ENCODE measurements at places on chromosomes 3 and 15. TPM values are rescaled to one million over a fixed set of nuclear protein-coding genes. Genes with fewer than 3 reads are reported as not detected.

TNNC1 gene
- 0.51 TPM for total RNA-seq

ARGFX gene
- not detected for total RNA-seq

SH3BP5 gene
- total RNA-seq, result 13.1 TPM

IMPG2 gene
- total RNA-seq, result 0.07 TPM

EIF4A2 gene
- 369 TPM for total RNA-seq

SPINK8 gene
- not detected for total RNA-seq

DGKG gene
- 0.31 TPM for total RNA-seq

ACTRT3 gene
- total RNA-seq, result 3.6 TPM

SLC2A2 gene
- not detected for total RNA-seq

DNA sequence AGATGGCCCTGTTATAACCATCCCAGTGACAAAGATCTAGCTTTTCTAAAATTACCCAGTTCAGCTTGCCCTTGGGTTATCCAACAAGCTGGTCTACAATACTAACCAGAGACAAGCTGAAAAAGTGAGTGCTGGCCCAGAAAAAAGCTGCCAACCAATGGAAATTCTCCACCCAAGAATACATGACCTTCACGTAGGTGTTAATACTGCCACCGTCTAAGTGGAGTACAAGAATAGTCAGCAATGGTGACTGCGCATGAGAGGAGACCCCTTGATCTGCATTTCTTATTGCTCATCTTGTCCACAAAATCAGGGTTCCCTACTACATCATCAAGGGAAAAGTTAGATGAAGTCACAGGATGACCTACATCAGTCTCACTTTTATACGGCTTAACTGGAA is 15.8 kb upstream of the PLCH1 start:
- no peak for DNase-seq

GRCh38 chr15:92343924-92344643 is 49.6 kb upstream of the ST8SIA2 start:
- DNase-seq, result no peak

- DNase-seq, result peak; percentile 26
Measured at GRCh38 chr3:140972833-140973232, 31.2 kb downstream of the SLC25A36 start.

GRCh38 chr3:14371573-14372474 is 30.6 kb upstream of the SLC6A6 start:
- DNase-seq, result peak; percentile 67

GRCh38 chr3:185362850-185363661 is at the start of gene MAP3K13:
TSS of gene MAP3K13 (plus strand) at chr3:185363136. CDS start at chr3:185428582, 65,446 bp downstream.
- peak; percentile 97 for DNase-seq

GRCh38 chr3:101623656-101624055 is 49.7 kb downstream of the PCNP start:
- no peak for DNase-seq

GRCh38 chr3:98725352-98725751 is 37.8 kb upstream of the ST3GAL6 start:
- DNase-seq, result no peak

DNA sequence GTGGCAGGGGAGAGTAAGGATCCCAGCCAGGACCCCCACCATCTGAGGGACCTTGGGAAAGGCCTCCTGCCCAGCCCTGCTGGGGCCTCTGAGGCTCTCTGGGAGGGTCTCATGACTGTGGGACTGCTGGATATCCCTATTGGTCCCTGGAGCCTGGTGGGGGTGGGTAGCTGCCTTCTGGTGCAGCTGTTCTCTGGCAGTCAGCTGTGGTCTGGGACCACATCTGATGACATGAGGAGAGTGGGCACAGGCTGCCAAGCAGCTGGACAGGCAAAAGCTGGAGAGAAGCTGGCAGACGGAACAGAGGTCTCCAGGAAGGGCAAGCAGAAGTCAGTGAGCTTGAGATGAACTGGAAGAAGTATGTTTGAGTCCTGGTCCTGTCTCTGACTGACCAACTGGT is 22.4 kb downstream of the PLEKHO2 start:
- DNase-seq, result no peak

DNA sequence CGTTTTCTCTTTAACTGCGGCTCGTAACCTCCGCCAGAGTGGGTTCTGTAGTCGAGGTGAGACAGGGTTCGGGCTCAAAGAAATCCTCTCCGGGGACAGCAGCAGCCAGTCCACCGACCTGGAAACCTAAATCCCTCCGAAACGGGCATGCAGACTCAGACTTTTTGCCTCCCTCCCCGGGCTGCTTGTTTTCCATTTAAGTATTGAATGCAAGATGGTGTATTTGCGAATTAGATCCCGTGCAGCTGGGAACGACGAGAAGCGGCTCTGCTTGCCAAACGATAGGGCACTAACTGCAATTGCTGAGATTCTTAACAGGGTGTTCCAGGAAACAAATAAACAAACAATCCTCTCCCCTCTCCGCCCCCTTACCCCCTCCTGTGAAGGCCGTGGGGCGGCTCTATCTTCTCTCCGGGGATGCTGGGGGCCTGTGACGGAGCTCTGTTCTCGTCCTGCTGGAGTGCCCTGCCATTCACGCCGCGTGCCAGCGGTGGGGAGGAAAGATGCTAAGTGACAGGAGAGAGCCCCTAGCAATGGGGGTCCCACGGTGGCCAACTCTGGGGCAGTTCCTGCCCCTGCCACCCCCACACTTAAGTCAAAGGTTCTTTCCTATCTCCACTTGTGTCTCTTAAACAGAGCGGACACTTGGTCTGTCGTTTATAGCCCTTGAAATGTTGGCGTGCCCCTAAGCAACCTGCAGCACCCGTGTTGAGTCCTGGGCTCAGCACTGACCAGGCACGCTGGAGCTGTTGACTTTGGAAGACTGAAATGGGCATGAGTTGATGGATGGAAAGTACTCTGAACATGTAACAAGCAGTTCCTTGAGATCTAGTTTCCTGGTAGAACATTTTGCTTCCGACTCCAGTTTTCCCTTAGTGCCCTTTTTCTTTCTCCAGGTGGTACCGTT is 1.3 kb upstream of the ETV5 start:
- DNase-seq, result peak; percentile 36

GRCh38 chr3:15845475-15845874 is 47.7 kb upstream of the ANKRD28 start:
- no peak for DNase-seq

DNA sequence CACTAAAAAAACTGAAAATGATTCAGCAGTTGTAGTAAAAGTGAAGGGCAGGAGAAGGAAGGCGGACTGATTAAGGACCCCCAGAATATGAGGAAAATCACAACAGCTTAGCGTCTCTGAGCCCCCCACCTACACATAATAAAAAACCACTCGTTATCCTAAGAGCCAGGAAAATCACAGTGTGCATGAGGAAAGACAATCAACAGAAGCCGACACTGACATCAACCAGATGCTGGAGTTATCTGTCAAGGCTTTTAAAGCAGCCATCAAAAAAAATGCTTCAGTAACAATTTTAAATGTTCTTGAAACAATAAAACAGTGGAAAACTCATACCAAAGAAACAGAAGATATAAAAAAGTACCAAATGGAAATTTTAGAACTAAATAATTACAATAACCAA is 9.7 kb upstream of the CXCR6 start:
- DNase-seq, result no peak

DNA sequence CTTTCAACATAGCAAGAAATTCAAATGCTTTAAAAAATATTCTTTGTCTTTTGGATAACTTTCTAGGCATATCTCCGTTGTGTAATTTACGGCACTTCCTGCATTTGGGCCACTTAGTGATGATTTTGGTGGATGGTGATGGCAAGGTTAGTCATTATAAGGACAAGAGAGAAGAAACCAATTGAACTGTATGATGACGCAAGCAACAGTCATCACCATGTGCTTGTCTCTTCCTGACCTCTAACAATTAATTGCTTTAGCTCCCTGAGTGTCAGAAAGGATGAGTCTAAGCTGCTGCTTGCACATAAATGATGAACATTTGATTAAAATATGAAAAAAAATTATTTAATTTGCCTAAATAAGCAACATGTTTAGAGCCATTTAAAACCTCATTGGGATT is 11.3 kb upstream of the P2RY12 start:
- peak; percentile 81 for DNase-seq

GRCh38 chr3:78858174-78858573 is 909.6 kb downstream of the ROBO1 start:
- no peak for DNase-seq

GRCh38 chr3:63855333-63855940 is 8.2 kb downstream of the THOC7 start:
- DNase-seq, result no peak

GRCh38 chr3:44914936-44915335 is 40.5 kb downstream of the TGM4 start:
- no peak for DNase-seq

- peak; percentile 81 for DNase-seq
Measured at GRCh38 chr3:111616417-111617105, 21.4 kb upstream of the ZBED2 start.

GRCh38 chr15:74535388-74536084 is 5.5 kb upstream of the ARID3B start:
- no peak for DNase-seq

DNA sequence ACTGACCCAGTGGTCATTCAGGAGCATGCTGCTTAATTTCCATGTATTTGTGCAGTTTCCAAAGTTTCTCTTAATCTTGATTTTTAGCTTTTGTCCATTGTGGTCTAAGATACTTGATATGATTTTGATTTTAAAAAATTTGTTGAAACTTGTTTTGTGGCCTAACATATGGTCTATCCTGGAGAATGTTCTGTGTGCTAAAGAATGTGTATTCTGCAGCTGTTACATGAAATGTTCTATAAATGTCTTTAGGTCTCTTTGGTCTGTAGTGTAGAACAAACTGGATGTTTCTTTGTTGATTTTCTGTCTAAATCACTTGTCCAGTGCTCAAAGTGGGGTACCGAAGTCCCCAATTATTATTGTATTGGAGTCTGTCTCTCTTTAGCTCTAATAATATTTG is 17.4 kb downstream of the CEP63 start:
- DNase-seq, result no peak

- DNase-seq, result peak; percentile 88
Measured at GRCh38 chr15:58332676-58333400, 99.0 kb upstream of the LIPC start.

GRCh38 chr3:194212161-194212844 is 76.4 kb downstream of the HES1 start:
- DNase-seq, result no peak

DNA sequence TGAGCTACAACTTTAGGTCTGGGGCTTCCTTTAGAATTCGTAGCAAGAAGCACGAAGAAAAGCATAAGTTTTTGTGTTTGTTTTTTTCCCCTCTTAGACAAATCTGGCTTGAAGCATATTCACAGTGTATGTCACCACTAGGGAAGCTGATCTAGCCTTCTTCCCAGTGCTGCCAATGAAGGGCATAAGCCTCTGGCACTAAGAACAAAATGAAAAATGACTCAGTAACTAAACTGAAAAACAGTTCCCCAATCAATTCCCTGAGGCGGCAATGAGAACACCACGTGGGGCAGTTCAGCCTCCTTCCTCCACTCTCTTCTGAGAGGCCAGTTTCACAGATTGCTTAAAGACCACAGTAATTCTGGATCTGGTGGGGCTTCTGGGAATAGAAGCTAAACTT is 338.1 kb downstream of the GAP43 start:
- no peak for DNase-seq

- no peak for DNase-seq
Measured at GRCh38 chr15:89490081-89490813, 6.1 kb downstream of the RHCG start.

GRCh38 chr3:58469096-58469495 is 22.8 kb upstream of the KCTD6 start:
- no peak for DNase-seq

DNA sequence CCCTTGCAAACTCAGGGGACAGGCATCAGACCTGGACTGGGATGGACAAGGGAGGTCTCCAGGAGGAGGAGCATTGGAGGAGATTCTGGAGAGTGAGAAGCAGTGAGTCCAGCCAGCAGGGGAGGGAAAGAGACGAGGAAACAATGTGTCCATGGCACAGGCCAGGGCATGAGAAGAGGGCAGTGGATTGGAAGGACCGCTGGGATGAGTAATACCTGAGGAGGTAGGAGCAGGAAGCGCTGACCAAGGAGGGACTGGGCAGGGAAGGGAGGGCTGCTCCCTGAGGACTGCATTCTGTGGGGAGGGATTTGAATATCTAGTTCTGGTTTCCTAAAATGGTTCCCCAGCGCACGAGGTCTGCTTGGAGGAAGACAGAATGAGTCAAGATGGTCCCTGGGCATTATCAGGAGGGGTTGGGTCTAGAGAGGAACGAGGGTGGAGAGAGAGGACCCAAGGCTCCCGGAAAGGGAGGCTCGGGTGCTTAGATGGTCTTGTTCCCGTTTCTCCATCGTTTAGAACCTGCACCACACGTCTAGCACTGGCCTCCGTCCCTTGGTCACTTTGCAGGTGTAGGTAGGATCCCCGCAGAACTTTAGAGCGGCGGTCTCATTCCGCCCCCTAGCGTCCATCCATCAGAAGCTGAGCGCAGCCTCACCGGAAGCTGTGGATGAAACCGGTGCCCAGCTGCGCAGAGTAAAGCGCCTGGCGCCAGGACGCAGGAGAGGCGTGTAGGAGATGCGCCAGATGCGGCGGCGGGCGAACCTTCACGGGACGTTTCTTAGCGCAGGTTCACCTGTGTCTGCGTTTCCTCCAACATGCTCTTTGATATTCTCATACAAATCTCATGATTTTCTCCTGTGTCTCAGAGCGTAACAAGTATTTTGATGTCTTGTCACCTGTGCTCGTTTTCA is 190.7 kb upstream of the NDN start:
- DNase-seq, result no peak

GRCh38 chr3:87442470-87442869 is 166.1 kb upstream of the POU1F1 start:
- DNase-seq, result no peak

Data from HFFc6 (cell line).